ENCODE measurements at places on chromosomes 1 and 21. TPM values are rescaled to one million over a fixed set of nuclear protein-coding genes. Genes with fewer than 3 reads are reported as not detected.

DNA sequence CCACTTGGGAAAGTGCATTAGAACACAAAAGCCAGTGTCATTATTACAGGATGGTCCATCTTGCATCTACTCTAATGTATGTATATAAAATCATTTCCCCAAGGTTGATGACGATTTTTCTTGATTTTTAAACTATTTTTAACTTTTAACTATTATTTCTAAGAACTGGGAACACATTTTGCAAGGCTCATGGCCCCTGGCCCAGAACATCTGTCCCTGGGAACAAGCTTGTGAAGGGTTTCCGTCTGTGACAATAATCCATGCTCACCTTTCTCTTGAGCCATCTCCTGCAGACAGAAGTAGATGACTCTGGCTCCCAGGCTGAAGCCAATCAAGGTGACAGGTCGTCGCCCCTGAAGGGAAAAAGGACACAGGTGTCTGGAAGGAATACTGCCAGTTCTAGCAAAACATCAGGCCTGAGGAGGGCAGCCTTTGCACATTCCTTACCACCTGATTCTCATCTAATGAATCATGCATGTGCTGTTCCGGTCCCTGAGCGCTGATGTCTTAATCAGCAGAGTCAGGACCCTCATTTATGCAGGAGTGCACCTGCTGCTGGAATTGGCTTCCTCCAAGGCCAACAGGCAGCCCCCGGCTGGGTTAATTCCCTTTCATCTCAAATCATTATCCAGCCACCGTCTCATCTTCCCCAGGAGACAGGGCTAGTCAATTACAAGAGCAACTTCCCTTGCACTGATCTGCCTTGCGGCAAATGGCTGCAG, 62.5 kb downstream of the TMCO4 start:
- DNase-seq: no peak
- H3K27me3 ChIP-seq: peaks cover 51% of the 10 kb centered on the region
- no peak overlapping the region for H3K27ac ChIP-seq
- peaks cover 3% of the 10 kb centered on the region for H3K4me1 ChIP-seq
- no peaks in the 10 kb centered on the region for H3K36me3 ChIP-seq

GRCh38 chr1:57357462-57357861, 66.4 kb downstream of the DAB1 start:
- H3K27ac ChIP-seq: no peak overlapping the region
- H3K4me3 ChIP-seq: no peak overlapping the region
- DNase-seq: no peak
- peaks cover 3% of the 10 kb centered on the region for H3K36me3 ChIP-seq

DNA sequence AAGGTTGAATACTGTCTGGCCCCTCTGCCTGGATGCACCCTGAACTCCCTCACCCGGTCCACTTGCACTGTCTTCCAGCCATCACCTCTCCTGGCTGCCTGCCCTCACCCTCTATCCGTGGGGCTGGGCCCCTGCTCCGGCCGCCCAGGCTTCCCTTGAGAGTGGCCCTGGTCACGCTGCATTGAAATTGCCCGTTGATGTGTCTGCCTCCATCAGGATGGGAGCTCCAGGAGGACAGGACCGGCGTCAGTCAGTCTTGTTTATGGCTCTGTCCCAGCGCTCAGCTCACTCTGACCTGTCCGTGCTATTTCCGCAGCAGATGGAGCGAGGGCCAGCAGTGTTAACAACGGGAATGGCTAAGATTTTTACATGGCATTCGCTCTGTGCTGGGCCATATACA, 34.9 kb downstream of the FOXO6 start:
- peaks cover 2% of the 10 kb centered on the region for H3K36me3 ChIP-seq
- peak overlapping the region; percentile 91 for H3K27ac ChIP-seq
- H3K4me3 ChIP-seq: no peak overlapping the region
- no peak for DNase-seq

DNA sequence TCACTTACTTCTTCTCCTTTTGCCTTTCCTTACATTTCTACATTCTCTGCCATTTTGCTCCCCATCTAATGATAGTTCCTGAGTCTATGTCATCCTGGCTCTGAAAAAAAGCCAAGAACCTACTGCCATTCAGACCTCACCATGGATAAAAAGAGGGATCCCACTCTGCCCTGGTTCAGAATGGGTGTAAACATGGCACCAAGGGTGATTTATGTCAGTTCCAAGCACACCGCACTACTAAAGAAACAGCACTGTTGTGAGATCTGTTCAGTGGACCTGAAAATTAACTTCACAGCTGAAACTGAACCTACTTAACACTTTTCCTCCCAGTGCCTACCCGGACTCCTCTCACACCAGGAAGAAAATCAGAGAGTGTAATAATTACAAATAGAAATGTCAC, 72.3 kb upstream of the NTPCR start:
- peaks cover 5% of the 10 kb centered on the region for H3K4me1 ChIP-seq
- DNase-seq: no peak
- H3K27me3 ChIP-seq: no peaks in the 10 kb centered on the region
- peaks cover 2% of the 10 kb centered on the region for H3K36me3 ChIP-seq
- no peak overlapping the region for H3K4me3 ChIP-seq

- H3K4me3 ChIP-seq: no peak overlapping the region
- H3K27me3 ChIP-seq: peaks cover 63% of the 10 kb centered on the region
- no peak for DNase-seq
- H3K27ac ChIP-seq: no peak overlapping the region
- H3K4me1 ChIP-seq: peaks cover 10% of the 10 kb centered on the region
Measured at GRCh38 chr1:183423541-183423940, 5.4 kb upstream of the NMNAT2 start.

Gene BCAR3
- 38.5 TPM for total RNA-seq

DNA sequence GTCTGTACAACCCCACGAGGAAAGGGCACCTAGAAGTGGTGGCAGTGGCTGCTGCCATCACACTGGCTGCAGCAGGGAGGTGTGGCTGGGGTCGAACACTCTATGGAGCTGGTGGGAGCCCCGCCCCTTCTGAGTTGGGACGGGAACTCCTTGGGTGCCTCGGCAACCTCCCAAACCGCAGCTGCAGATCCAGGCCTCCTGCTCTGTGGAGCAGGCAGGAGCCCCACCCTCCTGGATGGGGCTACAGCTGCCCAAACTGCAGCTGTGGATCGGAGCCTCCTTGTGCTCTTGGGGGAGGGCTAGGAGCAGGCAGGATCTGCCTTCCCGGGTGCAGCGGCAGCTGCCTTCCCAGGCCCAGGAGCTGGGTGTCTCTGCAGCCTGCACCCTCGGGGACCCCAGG, 38.9 kb upstream of the TARDBP start:
- no peaks in the 10 kb centered on the region for H3K36me3 ChIP-seq
- DNase-seq: no peak
- H3K27ac ChIP-seq: no peak overlapping the region
- no peak overlapping the region for H3K4me3 ChIP-seq

Gene TRIM33
- 54.3 TPM for total RNA-seq

Gene RCC2
- total RNA-seq: 225 TPM

GRCh38 chr1:244876228-244876910, 12.0 kb upstream of the HNRNPU start:
- no peaks in the 10 kb centered on the region for H3K36me3 ChIP-seq
- no peak for DNase-seq
- peaks cover 9% of the 10 kb centered on the region for H3K4me1 ChIP-seq

DNA sequence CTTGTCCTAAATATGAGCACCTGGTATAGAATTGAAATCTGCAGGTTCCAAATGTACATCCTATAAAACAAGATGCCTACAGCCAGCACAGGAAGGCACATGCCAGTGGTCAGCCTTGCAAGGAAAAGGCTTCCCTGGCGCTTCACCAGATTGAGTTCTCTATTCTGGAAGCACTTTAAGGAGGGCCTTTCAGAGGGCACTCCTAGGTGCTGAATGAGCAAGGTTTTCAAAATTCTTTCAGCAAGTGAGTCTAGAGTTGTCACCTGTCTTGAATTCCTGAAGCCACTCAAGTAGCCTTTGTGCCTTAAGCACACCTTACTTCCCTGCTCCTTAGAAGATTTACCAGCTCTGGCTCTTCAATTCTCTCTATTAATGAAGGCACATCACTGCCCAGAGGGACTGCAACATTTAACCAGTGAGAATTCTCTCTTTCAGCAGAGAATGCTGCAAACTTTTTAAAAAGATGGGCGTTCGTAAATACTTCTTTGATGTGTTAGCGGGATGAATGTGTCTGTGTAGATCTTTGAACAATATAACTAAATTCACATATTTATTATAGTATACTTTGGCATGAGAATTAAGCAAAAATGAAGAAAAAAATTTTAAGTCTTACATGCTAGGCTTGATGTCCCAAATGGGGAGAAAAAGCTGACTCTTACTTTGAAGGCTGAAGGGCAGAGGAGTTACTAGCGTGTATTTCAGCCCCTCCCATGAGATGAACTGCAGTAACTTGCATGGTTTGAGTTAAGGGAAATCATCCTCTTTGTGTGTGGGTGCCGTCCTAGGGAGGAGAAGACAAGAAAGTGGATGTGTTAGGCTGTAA, 162.0 kb downstream of the NTPCR start:
- H3K36me3 ChIP-seq: peaks cover 19% of the 10 kb centered on the region
- no peak for DNase-seq
- no peaks in the 10 kb centered on the region for H3K27me3 ChIP-seq
- H3K27ac ChIP-seq: peak overlapping the region; percentile 99

- H3K27me3 ChIP-seq: no peaks in the 10 kb centered on the region
- no peak overlapping the region for H3K4me3 ChIP-seq
- H3K27ac ChIP-seq: no peak overlapping the region
- DNase-seq: no peak
Measured at GRCh38 chr1:3522564-3523265, 68.2 kb downstream of the ARHGEF16 start.

DNA sequence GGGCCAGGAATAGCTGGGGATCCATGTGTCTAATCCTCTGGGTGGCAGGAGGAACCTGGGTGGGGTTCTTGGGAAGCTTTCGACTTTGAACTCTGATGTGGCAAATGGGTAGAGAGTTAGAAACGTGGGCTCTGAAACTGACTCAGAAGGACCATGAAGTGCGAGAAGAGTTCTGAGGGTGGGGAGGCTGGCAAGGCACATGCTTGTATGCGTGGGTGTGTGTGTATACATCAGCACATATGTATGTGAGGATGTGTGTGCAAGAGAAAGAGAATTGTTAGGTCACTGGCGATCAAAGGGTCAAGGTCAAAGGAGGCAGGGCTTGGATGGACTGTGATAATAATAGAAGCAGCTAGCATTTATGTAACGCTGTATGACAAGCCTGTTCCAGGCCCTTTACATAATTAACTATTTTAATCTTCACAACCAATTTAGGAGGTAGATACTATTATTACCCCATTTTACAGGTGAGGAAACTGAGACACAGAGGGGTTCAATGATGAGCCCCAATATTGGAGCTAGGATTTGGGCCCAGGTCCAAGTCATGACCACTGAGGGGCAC, 84.5 kb upstream of the POU3F1 start:
- H3K4me1 ChIP-seq: peaks cover 38% of the 10 kb centered on the region
- H3K4me3 ChIP-seq: no peak overlapping the region
- peaks cover 2% of the 10 kb centered on the region for H3K27me3 ChIP-seq
- no peaks in the 10 kb centered on the region for H3K36me3 ChIP-seq
- no peak overlapping the region for H3K27ac ChIP-seq

Gene LCE1D
- total RNA-seq: not detected

DNA sequence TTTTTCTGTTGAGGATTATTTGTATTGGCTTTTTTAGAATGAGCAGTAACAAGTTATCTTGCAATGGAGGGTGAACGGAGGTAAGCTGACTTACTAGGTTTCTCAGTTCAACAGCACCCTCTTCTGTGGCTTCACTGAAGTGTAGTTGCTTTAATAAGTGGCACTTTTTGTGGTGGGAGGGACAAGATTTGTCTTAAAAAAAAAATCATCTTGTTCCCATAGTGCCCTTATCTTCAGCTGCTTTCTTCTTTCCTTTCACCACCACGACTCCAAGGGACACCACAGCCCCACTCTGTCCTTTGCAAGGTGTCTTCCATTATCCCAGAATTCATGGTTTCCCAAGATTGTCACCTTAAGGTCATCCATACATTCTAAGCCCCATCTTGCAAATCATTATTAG, 92.9 kb downstream of the PIGK start:
- H3K27me3 ChIP-seq: no peaks in the 10 kb centered on the region
- H3K27ac ChIP-seq: no peak overlapping the region
- peak; percentile 29 for DNase-seq
- H3K4me1 ChIP-seq: peaks cover 15% of the 10 kb centered on the region

- no peak overlapping the region for H3K4me3 ChIP-seq
- no peaks in the 10 kb centered on the region for H3K36me3 ChIP-seq
- no peak overlapping the region for H3K27ac ChIP-seq
- H3K4me1 ChIP-seq: peaks cover 4% of the 10 kb centered on the region
Measured at GRCh38 chr1:9648171-9648570, 3.4 kb upstream of the PIK3CD start.

DNA sequence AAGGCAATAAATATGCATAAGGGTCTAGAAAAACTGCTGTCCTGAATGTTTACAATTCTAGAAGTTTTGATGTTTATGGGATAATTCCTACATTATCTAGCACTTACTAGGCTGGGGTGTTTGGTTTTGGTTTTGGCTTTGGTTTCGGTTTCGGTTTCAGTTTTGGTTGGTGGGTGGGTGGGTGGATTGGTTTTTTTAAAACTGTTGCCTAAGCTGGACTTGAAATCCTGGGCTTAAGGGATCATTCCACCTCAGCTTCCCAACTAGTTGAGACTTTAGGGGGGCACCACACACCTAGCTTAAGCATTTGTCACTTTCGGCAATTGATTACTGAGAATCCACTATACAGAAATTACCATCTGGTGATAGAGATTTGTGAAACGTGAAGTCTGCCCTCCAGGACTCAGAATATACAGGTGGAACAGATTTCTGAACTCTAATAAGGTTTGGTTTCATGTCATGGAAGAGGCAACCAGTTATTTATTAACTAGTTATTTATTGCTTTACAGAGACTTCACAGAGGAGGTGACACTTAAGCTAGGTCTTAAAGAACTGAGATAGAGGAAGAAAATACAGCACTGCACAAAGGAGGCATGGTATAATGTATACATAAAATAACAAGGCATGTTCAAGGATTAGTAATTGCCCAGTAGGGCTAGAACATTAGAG, 69.6 kb downstream of the PIK3R3 start:
- no peak overlapping the region for H3K27ac ChIP-seq
- no peaks in the 10 kb centered on the region for H3K27me3 ChIP-seq
- H3K4me1 ChIP-seq: no peaks in the 10 kb centered on the region

DNA sequence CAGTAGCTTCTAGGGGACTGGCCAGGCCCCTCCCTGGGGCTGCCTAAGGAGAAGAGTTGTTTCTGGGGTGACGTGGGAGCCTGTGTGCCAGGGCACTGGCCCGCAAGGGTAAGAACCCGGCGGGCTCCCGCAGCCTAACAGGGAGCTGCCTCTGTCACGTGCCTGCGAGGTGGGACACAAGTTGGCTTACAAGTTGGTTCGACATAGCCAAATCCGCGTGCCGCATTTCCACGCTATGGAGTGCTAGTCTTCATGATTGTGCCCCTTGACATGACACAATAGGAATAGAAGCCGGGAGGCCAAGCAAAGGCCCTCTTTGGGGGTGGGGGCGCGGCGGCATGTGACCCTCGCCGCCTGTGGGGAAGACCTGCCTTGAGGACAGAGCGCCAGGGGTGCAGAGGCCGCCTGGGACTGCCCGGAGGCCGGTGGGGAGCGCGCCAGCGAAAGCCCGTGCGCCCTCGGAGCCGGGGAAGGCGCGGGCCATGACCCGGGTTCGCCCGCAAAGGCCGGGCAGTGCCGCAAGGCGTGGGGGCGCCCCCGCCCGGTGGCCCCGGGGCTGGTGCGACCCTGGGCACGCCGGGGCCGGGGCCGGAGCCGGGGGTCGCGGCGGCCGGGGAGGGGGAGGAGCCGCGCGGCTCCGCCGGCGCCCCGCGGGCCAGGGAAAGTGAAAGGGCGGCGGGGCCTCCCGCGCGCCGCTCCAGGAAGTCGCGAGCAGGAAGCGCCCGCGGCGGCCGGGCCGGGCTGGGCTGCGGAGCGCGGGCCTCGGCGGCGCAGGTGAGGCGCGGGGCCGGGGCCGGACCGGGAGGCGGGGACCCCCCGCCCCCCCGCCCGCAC, at the start of gene SLC37A1:
Gene SLC37A1, plus strand, starts transcription at position 702 of the 834 bp plus-strand sequence. CDS start 4,603 bp downstream, outside the sequence.
- no peak within 1 kb of the TSS for H3K27ac ChIP-seq
- H3K27me3 ChIP-seq: peaks cover 27% of the 10 kb centered on the region
- H3K4me3 ChIP-seq: peak within 1 kb of the TSS; percentile 91
- peak; percentile 25 for DNase-seq
- H3K4me1 ChIP-seq: peaks cover 52% of the 10 kb centered on the region

Measured in neural crest cell (in vitro differentiated cells).